ENCODE measurements at places on chromosomes 4 and X.

- DNase-seq = no peak
Observed at GRCh38 chr4:84877051-84877833, 89.2 kb downstream of the WDFY3 start.

DNA sequence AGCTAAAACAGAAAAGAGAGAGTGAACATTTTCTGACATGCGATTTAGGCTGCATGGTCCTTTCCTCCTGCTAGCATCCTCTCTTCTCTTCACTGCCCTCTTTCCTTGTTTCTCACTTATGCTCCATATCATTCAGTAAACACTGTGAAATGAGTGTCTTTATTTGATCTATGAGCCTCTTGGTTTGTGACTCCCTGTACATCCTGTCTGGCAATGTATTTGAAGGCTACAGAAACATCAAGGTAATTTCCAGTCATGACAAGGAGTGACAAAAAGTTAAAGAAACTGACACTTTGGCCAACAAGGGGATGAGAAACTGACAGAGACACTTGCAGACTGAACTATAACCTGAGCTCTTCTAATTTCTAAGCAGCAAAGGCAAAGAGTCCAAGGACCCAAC, 8.7 kb downstream of the FTHL17 start:
- DNase-seq = no peak

DNA sequence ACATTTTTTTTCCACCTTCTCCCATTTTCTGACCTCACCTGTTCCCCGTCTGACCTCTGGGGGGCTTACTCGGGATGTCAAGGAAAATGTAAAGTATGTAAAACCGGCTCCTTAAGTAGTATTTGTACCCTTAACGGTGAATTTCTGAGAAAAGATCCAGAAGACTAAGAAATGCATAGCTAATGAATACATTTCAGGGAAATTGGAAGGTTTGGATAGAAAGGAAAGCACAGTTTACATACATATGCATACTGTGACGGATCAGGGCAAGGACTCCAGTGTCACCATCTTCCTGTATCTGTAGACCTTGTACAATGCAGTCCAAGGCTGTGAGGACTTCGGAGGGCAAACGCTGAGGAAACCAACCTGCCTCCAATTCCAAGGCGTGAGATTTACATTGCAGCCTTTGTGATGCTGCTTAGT, 2185.9 kb upstream of the TENM3 start:
- DNase-seq = no peak

GRCh38 chr4:105179539-105180401, 33.1 kb downstream of the TET2 start:
- DNase-seq = no peak

GRCh38 chr4:18571301-18571761, 549.8 kb upstream of the LCORL start:
- no peak for DNase-seq

- no peak for DNase-seq
Observed at GRCh38 chr4:77776182-77777134, 42.7 kb downstream of the CNOT6L start.

DNA sequence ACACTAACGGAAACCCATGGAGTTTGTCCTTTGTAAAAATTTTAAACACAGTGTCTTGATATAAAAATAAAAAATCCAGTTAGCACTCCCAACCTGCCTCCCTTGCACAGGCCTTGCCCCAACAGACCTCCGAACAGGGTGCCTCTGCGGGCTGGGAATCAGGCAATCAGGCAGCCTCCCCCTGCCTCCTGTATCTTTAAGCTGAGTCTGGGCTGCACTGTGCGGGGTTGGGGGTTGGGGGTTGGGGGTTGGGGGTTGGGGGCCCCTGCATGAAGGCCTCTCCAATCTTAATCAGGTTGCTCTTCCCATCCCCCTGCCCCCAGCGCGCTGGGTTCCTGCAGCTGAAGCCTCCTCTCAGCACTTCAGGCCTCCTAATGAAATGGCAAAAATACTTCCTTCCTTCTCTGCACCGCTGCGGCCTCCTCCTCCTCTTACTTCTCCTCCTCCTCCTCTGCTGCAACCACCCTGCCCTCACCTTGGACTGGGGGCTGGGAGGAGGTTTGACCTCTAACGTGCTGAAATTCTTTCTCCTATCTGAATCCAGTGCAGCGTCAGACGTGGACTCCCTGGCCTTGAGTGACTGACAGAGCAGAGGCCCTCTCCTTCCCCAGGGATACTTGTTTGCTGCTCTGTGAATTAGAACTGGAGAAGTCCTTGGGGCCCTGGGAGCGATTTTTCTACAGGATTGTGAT, 26.6 kb downstream of the NLGN3 start:
- no peak for DNase-seq

DNA sequence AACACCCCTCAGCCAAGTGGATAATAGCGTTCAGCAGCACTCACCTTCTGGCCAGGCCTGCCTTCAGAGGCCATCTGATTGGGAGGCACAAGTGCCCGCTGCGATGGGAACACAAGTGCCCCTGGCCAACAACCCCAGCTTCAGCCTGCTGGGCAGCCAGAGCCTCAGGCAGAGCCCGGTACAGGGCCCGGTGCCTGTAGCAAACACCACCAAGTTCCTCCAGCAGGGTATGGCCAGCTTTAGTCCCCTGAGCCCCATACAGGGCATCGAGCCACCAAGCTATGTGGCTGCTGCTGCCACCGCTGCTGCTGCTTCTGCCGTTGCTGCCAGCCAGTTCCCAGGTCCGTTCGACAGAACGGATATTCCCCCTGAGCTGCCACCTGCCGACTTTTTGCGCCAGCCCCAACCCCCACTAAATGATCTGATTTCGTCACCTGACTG, 55.9 kb upstream of the MTM1 start:
- no peak for DNase-seq

DNA sequence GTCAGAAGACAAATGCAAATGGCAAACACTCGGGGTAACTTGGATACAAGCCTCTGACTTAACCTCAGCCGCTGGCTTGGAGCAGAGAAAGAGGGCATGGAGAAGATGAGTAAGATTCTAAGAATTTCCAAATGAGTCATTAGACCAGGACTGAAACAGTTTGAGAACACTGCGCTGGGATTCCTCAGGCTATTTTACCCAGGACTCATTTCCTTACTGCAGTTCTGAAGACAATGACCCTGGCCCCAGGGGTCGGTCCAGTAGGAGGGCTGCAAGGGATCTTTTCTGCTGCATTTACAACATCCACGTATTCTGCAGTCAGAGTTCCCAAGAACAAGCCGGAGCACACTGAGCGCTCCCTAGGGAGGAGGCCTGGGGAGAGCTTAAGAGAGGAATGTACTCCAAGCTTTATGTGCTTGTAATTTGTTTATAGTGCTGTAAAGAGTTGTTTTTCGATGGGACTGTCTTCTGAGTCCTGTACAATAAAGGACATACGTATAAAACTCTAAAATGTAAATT, 27.3 kb upstream of the SORBS2 start:
- DNase-seq = no peak

DNA sequence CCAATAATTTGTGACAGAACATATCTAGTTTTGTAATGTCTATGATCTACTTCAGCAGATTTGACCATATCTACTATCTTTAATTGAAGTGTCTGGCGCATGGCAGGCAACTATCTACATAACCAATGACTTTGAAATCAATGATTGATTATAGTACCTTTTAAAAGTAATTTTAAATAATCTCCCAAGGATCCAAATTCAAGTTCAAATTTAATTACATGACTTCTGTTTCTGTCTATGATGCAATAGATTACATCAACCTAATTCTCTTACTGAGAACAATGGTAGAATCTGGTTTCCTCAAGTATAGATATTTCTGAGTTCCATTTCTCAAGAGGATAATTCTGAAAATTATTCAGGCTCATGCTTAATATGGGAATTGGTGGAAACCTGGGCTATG, 177.4 kb upstream of the IL15 start:
- no peak for DNase-seq

DNA sequence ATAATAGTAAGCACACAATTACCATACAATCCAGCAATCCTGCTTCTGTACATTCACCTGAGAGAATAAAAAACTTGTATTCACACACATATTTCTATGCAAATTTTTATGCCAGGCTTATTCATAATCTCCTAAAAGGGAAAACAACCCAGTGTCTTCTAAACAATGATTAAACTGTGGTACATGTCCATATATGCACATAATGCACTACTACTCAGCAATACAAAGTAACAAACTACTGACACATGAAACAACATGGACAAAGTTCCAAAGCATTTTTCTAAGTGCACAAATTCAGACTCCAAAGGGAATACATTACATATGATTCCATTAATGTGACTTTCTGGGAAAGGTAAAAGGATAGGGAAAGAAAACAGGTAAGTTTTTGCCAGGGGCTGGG, 18.0 kb upstream of the FMR1 start:
- no peak for DNase-seq

GRCh38 chrX:14064626-14065432, 35.1 kb upstream of the GEMIN8 start:
- no peak for DNase-seq

DNA sequence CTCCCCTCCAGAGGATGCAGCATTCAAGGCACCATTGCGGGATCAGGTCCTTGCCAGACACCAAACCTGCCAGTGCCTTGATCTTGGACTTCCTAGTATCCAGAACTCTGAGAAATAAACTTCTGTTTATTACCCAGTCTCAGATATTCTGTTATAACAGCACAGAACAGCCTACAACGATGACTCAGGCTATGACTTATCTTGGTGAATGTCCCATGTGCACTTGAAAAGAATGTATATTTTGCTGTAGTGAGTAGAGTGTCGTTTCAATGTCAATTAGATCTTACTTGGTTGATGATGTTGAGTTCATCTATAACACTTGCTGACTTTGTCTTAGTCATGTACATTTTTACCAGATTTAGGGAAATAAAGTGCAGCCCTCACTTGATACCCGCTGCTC, 34.5 kb upstream of the PGRMC1 start:
- no peak for DNase-seq

DNA sequence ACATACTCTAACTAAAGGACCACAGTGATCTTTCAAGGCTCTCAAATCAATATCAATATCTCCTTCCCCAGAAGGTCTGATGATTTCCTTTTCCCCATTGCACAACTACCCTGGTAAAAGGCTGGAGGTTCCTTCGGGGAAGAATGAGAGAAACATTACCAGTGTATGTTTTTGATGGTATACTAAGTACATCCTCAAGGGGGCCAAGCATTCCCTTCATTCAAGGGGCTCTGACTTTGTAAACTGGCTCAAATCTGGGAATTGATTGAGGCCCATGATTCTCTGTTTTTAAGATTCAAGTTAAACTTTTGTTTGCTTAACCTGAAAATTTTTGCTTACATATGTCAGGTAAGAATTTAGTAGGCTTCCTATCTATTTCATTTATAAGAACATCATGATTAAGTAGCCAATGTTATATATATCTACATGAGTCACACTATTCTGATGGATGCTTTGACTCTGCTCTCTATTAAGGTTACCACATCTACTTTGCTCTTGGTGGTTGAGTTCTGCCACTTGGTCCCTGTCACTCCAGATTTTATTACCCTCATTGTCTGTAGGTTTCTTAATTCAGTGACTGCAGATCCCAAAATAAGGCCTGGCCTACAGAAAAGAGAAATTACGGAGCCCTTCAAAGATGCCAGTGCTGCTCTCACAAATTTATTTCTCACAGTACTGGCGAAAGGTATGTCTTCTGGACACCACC, 16.4 kb upstream of the GUCY1B1 start:
- no peak for DNase-seq

DNA sequence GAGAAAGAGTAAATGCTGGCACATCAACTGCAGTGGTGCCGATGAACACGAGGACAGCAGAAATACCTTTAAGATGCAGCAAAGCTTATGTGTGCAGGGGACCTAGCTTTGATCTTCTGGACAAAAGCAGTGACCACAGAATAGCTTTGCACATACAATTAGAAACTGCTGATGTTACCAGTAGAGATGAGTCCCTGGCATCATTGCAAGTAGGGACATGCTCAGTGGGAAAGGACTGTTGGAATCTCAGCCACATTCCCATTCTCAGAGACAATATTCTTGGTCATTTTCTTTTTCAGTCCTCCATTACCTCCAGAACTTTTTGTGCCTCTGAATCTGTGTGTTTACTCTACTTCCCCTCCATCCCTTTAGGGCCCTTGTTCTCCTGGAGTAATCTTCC, 16.9 kb upstream of the PDLIM3 start:
- no peak for DNase-seq

DNA sequence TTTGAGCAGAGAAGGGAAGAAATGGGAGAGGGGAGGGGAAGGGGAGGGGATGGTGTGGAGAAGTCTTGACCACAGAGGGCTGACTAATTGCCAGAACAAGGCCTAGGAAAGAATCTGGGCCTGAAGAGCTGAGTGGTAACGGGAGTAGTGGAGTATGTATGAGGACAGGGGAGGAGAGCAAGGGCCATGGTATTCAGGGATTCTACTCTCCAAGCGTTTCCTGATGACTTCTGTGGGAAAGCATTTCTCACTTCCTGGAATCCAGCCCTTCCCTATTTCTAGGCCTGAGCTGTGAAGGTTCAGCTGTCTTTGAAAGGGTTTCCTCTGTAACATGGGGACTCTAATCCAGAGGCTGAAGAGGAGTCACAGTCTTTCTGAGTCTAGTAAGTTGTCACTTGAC, 19.7 kb upstream of the SOX3 start:
- no peak for DNase-seq

DNA sequence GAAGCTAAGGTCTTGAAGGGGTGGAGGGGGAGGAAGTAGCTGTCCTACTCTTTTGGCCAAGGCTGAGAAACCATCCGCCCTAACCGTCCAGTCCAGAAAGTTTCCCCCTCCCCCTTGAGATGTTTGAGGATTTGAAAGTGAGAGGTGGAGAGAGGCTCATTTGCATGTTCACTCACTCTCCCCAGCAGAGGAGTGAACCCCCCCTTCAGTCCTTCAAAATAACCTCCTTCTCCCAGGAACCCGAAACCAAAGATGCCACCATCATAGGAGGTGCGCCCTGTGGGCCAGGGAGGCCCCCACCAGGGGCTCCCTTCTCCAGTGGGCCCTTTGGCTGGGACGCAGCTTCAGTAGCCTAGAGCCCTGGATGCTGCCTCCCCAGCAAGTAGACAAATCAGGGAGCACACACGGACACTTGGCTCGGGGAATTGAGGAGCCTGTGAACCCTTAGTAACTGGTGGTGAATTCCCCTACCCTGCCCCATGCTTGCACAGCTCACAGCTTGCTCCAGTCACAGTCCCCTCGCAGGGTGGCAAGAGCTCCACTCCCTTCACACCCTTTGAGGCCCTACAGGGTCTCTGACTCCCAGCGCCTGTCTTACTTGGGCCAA, 25.6 kb downstream of the ELF4 start:
- no peak for DNase-seq

DNA sequence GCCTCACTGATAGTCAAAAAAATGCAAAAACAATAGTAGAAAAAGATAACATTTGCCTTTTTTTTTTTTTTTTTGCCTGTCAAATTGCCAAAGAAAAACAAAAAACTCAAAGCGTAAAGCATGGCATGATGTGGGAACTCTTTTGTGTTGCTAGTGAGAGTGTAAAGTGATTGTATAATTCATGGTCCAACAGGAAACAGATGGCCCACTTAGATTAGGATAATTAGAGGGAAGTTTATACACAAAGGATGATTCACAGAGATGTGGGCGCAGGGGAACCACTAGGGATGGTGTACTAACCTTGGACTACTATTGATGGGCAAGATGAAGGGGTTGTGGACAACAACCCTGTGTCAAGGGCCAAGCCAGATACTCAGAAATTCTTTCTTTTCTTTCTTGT, 16.4 kb downstream of the MCUB start:
- DNase-seq = no peak

GRCh38 chrX:104137496-104137895, 19.3 kb downstream of the SLC25A53 start:
- no peak for DNase-seq

GRCh38 chrX:18146954-18147353, 73.7 kb downstream of the BEND2 start:
- no peak for DNase-seq

- no peak for DNase-seq
Observed at GRCh38 chr4:184795214-184795844, 30.4 kb downstream of the ACSL1 start.
